Sciatic nerve (tissue), 2 donors: ENCODE measurements at places on chromosomes 16 and 17. TPM values are rescaled to one million over a fixed set of nuclear protein-coding genes. Genes with fewer than 3 reads are reported as not detected.

B4GALNT2 gene
- 0.13 TPM for total RNA-seq

DNA sequence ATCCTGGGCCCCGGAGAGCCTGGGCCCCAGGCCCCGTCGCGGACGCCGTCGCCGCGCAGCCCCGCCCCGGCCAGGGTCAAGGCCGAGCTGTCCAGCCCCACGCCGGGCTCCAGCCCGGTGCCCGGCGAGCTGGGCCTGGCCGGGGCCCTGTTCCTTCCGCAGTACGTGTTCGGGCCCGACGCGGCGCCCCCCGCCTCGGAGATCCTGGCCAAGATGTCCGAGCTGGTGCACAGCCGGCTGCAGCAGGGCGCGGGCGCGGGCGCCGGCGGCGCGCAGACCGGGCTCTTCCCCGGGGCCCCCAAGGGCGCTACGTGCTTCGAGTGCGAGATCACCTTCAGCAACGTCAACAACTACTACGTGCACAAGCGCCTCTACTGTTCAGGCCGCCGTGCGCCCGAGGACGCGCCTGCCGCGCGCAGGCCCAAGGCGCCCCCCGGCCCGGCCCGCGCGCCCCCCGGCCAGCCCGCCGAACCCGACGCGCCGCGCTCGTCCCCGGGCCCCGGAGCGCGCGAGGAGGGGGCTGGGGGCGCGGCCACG is 36.8 kb upstream of the ZC3H18 start:
- DNase-seq, result no peak

- no peak for DNase-seq
Observed at GRCh38 chr17:45236282-45236606, 14.6 kb downstream of the FMNL1 start.

DNA sequence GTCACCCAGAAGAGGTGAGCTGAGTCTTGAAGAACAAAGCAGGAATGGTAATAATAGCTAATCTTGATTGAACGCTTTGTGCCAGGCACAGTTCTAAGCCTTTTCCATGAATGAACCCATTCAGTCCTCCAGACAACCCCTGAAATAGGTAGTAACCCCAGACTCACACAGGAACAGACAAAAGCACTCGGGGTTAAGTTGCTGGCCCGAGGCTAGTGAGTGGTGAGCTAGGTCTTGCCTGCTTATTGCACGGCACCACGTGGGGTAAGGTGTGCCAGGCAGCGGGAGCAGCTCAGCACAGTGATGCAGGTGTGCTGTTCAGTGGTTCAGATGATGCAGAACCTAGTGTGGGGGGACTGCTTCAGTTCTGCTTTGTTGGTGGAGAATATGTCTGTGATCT is 181.6 kb downstream of the RAB11FIP4 start:
- DNase-seq, result no peak

DNA sequence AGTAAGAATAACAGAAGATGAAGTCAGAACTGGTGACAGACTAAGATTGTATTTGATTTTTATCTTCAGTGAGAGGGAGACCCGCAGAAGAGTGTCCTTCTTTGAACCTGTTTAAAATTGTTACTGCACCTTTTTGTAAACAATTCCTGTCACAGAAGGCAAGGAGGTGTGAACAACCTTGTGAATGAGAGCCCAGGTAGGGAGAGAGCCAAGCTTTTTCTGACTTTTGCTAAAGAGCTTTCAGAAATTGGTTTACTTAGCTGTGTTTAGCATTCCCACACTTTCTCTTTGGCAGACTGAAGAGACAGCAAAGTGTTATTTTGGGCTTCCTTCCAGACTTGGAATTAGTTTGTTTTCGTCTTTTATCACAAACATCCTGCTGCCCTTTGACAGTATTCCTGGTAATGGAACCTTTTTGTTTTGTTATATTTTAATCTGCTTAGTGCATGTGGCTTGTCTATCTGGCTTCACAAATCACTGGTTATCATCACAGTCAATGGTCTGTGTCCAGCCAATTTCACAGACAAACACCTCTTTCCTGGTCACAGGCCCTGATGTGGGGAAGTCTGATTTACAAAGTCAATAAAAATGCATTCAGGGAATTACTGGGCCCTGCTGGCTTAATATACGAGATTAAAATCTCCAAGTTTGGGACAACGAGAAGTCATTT is 85.7 kb upstream of the HS3ST2 start:
- DNase-seq, result no peak
